Fibroblast of skin of abdomen (primary cell): ENCODE measurements at places on chromosomes 12 and 14.

DNA sequence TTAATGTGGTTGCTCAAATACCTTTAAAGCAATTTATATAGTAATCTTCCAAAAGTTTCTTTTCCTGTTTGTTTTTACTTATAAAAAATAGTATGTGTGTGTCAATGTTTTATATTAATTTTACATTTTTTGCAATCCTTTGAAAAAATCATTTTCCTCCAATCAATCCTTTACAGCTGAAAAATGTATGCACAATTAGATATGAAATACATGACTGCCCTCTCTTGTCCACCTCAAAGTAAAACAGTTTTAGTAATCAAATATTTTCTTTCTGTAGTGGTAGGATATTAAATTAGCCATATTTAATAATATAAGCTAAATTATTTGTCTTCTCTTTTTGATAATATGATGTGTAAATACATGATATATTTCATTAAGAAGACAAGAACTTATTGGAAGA lies 269.9 kb downstream of the ADAMTS20 start:
- DNase-seq: peak; percentile 36

GRCh38 chr14:94411638-94412037 lies 23.2 kb upstream of the SERPINA1 start:
- DNase-seq: no peak

DNA sequence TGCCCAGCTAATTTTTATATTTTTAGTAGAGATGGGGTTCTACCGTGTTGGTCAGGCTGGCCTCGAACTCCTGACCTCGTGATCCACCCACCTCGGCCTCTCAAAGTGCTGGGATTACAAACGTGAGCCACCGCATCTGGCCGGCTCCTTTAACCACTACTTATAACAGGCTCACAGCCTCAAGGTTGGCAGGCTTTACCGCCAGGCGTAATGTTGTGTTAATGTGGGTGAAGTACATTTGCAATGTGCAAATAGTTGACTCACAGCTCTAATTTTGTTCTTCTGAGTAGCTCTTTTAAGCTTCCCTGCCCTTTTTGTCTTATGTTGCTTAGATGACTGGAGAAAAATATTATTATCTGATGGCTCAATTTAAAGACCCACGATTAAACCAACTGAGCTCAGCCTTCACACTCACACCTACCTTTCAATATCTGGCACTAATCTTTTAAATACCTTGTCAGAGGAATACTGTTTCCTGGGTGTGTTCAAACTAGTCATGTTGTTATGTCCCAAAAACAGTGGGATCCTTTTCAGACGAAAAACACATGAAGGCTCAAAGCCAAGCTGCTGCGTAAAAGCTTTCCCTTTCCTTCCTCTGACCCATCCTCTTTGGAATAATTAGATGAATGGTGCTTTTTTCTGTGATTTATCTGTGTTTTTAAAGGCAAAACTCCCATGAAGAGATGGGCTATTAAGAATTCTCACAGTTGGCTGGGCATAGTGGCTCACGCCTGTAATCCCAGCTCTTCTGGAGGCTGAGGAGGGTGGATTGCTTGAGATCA lies 57.2 kb upstream of the USP44 start:
- peak; percentile 45 for DNase-seq

DNA sequence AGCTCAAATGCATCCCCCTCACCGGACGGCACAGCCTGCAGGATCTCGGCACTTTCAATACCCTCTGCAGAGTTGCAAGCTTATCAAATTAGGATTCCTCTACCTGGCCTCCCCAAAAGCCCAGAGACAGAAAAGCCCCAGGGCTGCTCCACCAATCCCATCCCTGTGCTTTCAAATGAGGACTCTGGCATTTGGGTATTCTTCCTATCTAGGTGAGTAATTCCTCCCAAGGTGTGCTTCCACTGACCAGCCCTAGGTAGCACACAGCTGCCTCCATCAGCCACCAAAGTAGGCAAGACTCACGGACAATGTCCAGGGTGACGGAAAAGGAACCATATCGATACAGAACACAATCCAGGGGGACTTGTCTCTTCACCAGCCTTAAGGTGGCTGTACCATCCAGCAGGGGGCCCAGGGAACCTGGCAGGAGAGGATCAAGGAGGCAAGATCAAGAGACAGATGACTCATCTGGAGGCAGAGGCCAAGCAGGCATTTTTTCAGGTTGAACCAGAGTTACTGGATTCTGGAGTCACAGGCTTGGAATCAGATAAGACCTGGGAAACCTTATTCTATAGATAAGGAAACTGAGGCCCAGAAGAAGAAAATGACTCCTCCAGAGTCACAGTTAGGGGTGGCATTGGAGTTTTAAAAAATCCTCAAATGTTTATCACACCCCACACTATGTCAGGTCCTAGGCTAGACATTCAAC lies 9.9 kb downstream of the PMEL start:
- DNase-seq: peak; percentile 54

- DNase-seq: no peak
Measured at GRCh38 chr12:132324841-132325732, 4.3 kb downstream of the GALNT9 start.
